ENCODE measurements at places on chromosomes 3 and 15. TPM values are rescaled to one million over a fixed set of nuclear protein-coding genes. Genes with fewer than 3 reads are reported as not detected.
A peak's percentile ranks its signal among the peaks of the same experiment; 100 is the strongest.

DNA sequence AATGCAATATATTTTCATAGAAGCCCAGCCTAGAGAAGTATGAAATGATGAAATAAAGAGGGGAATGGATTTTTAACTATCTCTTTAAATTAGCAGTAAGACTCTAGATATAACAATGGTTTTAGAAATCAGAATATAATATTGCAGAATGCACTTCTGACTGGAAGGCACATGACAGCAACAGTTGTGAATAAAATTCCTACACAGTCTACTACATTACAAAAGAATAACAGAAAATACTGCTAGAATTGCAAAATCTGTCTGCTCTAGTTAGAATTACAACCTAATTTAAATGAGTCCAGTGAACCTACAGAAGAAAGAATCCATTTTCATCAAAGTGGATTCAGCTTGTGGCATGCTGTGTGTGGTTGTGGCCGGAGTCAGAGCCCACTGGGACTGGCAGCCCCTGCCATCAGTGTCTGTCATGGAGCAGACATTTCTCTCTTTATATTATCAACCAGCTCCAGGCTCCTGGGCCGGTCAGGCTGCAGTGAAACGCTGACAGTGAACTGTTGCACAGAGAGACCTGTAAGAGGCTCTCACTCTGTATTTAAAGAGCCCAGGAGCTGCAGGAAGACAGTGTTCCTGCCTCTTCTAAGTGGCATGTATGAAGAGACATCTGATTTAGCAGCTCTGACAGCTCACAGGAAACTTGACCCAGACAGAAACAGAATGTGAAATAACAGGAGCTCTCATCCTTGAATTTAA lies 1523.8 kb upstream of the CADM2 start:
- no peak overlapping the region for H3K4me3 ChIP-seq
- no peak for DNase-seq
- no peaks in the 10 kb centered on the region for H3K36me3 ChIP-seq
- no peak overlapping the region for H3K27ac ChIP-seq
- H3K4me1 ChIP-seq: no peaks in the 10 kb centered on the region
- H3K27me3 ChIP-seq: no peaks in the 10 kb centered on the region

- H3K4me1 ChIP-seq: no peaks in the 10 kb centered on the region
- no peak overlapping the region for H3K4me3 ChIP-seq
- H3K27ac ChIP-seq: no peak overlapping the region
- no peaks in the 10 kb centered on the region for H3K27me3 ChIP-seq
Observed at GRCh38 chr3:165783383-165783782, 53.8 kb downstream of the BCHE start.

DNA sequence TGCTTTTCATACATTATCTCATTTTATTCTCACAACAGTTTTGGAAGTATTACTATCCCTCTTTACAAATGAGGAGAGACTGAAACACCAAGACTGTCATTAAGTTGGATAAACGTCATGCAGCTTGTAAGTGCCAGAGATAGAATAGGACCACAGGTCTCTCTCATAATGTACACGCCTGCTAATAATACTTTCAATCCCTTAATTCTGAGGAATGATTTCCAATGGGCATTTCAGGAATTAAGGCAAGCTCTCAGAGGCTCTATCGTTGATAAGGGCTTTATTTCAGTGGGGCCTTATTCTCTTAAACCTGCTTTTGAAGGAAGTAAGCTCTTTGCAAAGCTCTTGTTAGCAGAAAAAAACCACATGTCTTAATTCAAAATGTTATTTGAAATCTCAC lies 229.1 kb downstream of the NFKBIZ start:
- H3K4me1 ChIP-seq: no peaks in the 10 kb centered on the region
- no peak overlapping the region for H3K4me3 ChIP-seq
- H3K27me3 ChIP-seq: no peaks in the 10 kb centered on the region
- no peak overlapping the region for H3K27ac ChIP-seq

DNA sequence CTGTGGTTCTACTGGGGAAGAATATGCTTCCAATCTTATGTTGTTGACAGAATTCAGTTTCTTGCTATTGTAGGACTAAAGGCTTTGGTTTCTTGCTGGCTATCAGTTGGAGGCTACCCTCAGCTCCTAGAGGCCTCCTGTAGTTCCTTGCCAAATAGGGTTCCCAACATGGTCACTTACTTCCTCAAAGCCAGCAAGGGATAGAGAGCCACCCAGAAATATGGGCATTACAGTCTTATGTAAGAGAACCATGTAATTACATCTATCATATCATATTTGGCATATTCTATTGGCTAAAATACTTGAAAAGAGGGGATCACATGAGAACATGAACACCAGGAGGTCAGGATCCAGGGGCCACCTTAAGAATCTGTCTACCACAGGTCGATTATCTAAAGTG lies 6.2 kb upstream of the COX17 start:
- no peak overlapping the region for H3K27ac ChIP-seq
- no peaks in the 10 kb centered on the region for H3K4me1 ChIP-seq
- DNase-seq: no peak
- H3K36me3 ChIP-seq: no peaks in the 10 kb centered on the region
- no peaks in the 10 kb centered on the region for H3K27me3 ChIP-seq

GRCh38 chr15:101526890-101527289 lies 37.4 kb upstream of the PCSK6 start:
- H3K36me3 ChIP-seq: no peaks in the 10 kb centered on the region
- peaks cover 10% of the 10 kb centered on the region for H3K4me1 ChIP-seq
- no peak for DNase-seq
- H3K4me3 ChIP-seq: no peak overlapping the region

DNA sequence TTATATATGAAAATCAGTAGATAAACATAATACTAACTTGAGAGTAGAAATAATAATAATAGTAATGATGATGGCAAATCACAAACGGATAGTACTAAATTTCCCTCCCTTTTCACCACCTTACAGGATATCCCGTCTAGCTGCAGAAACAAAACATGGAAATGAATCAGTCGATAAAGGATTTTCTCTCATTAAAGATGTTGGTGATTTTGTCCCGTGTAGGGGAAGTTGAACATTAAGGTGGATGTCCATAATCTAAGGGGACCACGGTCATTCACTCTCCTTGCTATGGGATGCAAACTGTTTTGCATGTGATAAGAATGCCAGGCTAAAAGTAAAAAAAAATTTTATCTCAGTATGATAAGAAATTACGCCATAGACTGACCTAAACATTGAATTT lies 1027.7 kb upstream of the NR2F2 start:
- no peaks in the 10 kb centered on the region for H3K27me3 ChIP-seq
- H3K4me3 ChIP-seq: no peak overlapping the region
- H3K4me1 ChIP-seq: peaks cover 60% of the 10 kb centered on the region
- no peaks in the 10 kb centered on the region for H3K36me3 ChIP-seq

- DNase-seq: no peak
- H3K27me3 ChIP-seq: no peaks in the 10 kb centered on the region
- no peak overlapping the region for H3K27ac ChIP-seq
- no peaks in the 10 kb centered on the region for H3K36me3 ChIP-seq
- no peak overlapping the region for H3K4me3 ChIP-seq
- no peaks in the 10 kb centered on the region for H3K4me1 ChIP-seq
Observed at GRCh38 chr3:106231086-106231485, 362.3 kb upstream of the CBLB start.

- no peak overlapping the region for H3K27ac ChIP-seq
- H3K4me3 ChIP-seq: no peak overlapping the region
Observed at GRCh38 chr3:193499136-193499770, 55.4 kb downstream of the ATP13A4 start.

DNA sequence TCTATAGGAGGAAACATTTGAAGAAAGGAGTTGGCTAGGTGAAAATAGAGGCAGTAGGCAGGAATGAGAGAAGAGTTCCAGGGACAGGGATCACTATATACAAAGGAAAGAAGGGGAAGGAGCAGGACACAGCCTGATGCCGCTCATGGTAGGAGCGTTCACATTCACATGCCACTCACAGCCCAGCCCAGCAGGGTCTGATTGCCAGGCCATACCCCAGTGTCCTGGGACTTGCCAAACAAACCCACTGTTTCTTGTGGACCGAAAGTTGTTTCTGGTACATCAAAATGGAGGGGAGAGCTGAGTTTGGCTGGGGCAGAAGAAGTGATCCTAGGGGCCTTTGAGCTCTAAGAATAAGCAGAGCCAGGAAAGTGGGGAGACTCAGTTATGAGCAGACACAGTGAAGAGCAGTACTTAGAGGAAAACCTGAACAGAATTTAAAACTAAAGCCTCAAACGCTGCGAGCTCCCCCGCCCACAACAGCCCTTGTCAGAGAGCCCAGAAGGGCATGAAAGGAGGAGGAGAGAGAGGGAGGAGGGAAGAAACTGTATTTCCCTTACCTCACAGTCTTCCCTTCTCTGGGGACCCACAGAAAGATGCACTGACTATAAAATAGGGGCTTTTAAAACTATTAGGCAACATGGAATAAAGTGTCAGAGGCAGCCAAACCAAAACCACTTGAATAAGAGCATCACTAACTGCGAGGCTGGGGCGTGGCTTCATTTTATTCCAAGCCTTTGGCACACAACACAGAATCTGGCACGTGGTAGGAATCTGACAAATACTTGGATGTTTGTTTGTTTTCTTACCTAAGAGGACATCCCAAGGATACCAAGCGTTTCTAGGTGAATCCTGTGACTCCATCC lies 129.0 kb downstream of the RPL22L1 start:
- no peaks in the 10 kb centered on the region for H3K36me3 ChIP-seq
- H3K4me1 ChIP-seq: no peaks in the 10 kb centered on the region
- no peaks in the 10 kb centered on the region for H3K27me3 ChIP-seq
- peak; percentile 86 for DNase-seq
- peak overlapping the region; percentile 24 for H3K4me3 ChIP-seq
- H3K27ac ChIP-seq: peak overlapping the region; percentile 81

- H3K36me3 ChIP-seq: no peaks in the 10 kb centered on the region
- H3K27me3 ChIP-seq: no peaks in the 10 kb centered on the region
- DNase-seq: no peak
- no peak overlapping the region for H3K27ac ChIP-seq
- no peaks in the 10 kb centered on the region for H3K4me1 ChIP-seq
Observed at GRCh38 chr3:148937467-148938255, 53.7 kb upstream of the GYG1 start.

GRCh38 chr15:80152896-80153876 lies at the start of gene FAH:
FAH (plus strand) TSS chr15:80152999; CDS start chr15:80153055, 56 bp downstream.
- H3K36me3 ChIP-seq: no peaks in the 10 kb centered on the region
- no peak for DNase-seq
- no peaks in the 10 kb centered on the region for H3K27me3 ChIP-seq

KCNMB3 gene
- total RNA-seq: 3.3 TPM

TEX55 gene
- total RNA-seq: not detected

SEMA5B gene
- 6.7 TPM for total RNA-seq

CMTM8 gene
- total RNA-seq: 8.4 TPM

METTL6 gene
- 18.0 TPM for total RNA-seq

CCK gene
- total RNA-seq: not detected

TEX264 gene
- total RNA-seq: 80.0 TPM

All from tibial nerve (tissue), 4 donors.